Glomerular endothelial cell (primary cell): ENCODE measurements at places on chromosomes 11 and 22. TPM values are rescaled to one million over a fixed set of nuclear protein-coding genes. Genes with fewer than 3 reads are reported as not detected.
A peak's percentile ranks its signal among the peaks of the same experiment; 100 is the strongest.

The TNNT3 gene
- not detected in 2 replicates for total RNA-seq

The MFRP gene
- 0.35 and 0.39 TPM in 2 replicates for total RNA-seq

The SYCE3 gene
- 1.7 and 2.6 TPM in 2 replicates for total RNA-seq

The OR8G5 gene
- total RNA-seq: not detected in 2 replicates

The GNG3 gene
- not detected in 2 replicates for total RNA-seq

The TRIM49C gene
- total RNA-seq: not detected in 2 replicates

The CARD18 gene
- total RNA-seq: not detected in 2 replicates

DNA sequence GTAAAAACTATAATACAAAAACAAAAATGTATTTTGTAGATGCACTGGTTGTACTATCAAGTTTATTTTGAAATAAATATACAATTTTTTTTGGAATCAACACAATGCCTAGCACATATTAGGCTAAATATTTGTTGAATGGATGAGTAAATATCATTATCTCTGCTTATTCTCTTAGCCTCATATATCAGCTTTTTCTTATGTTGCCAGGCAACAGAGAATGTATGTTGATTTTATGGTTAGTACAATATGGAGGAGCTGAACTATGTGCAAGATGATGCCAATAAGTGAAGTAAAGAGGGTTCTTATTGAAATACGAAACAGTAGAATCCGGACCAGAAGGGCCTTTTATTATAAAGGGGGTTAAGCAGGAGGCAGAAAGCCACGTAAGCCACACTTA is 94.9 kb downstream of the FAR1 start:
- DNase-seq: no peak

GRCh38 chr11:128924510-128925249 is 18.0 kb downstream of the TP53AIP1 start:
- DNase-seq: no peak

- DNase-seq: no peak
Measured at GRCh38 chr11:36039471-36039870, 95.6 kb downstream of the LDLRAD3 start.

DNA sequence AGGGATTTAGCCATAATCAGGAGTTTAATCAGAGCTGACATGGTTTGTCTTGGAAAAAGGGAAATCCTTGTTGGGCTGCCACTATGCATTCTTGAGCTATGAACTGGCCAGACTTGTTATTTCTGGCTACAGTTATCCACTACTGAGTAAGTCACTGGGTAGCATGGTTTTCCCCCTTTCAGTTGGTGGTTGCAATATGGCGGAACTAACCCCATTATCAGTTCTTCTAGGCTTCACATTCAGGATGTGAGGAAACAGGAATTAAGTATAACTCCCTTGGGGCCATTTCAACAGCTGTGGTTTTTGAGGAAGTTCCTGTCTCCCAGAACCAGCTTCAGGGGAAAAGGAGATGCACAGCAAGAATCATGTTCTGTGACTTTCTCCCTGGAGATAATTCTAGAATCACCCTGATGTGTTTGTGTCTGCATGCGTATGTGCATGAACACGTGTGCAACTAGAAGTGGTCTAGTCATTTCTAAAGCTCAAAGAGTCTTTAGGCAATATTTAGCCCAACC is 103.0 kb upstream of the CD44 start:
- peak; percentile 27 for DNase-seq

DNA sequence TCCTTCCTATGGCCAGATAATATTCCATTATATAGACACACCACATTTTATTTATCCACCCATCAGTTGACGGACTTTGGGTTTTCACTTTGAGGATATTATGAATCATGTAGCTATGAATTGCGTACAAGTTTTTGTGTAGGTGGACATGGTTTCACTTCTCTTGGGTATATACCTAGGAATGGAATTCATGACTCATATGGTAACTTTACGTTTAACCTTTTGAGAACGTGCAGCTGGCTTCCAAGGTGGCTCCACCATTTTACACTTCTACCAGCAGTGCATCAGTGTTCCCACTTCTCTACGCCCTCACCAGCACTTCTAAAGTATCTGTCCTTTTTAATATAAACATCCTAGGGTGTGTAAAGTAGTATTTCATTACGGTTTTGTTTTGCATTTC is 112.0 kb downstream of the PLEKHA7 start:
- DNase-seq: no peak

- DNase-seq: no peak
Measured at GRCh38 chr11:57379732-57380131, 1.2 kb downstream of the PRG3 start.

DNA sequence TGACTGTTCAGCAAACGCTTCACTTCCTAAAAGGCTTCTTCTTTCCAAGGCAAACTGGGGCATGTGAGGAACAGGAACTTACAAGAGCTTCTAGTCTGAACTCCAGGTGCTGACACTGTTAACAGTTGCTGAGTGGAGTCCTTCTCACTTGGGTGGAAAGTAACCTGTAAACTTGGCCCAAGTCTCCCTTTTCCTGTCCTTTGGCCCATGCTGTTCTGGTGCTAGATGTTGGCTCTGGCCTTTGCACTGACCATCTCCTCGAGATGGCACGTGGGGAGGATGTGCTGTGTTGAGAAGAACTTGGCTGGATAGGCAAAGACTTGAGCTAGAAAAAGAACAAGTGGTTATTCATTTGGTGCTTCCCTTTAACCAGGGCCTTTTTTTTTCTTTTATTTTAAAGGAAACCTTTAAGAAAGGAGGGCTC is 53.6 kb downstream of the PTPRJ start:
- DNase-seq: no peak

GRCh38 chr11:31943056-31943780 is 132.1 kb upstream of the PAX6 start:
- DNase-seq: no peak

- DNase-seq: no peak
Measured at GRCh38 chr11:117281869-117282268, 9.3 kb upstream of the BACE1-AS start.

DNA sequence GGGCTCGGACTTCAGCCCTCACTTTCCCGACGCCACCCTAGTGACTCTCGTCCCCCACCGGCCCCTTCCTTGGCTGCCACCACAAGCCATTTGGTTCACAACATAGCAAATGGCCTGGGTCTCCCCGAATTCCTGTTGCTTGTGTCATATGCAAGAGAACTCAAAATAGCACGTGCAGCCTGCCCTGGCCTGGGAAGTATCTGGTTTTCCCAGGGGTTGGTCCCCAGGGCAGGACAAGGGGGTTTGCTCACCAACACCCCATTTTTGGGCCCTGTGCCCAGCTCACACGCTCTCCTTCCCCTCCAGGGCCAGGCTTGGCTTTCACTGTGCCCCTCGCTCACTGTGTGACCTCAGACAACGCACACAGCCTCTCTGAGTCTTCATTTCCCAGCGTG is 12.8 kb upstream of the TPCN2 start:
- DNase-seq: no peak

- no peak for DNase-seq
Measured at GRCh38 chr11:57307666-57308270, 17.0 kb downstream of the TNKS1BP1 start.
